ENCODE measurements at places on chromosomes 5 and 9.

- no peak for DNase-seq
Observed at GRCh38 chr9:71504636-71505035, 263.7 kb downstream of the CEMIP2 start.

GRCh38 chr9:31188496-31188895, 1195.9 kb upstream of the ACO1 start:
- DNase-seq: no peak

DNA sequence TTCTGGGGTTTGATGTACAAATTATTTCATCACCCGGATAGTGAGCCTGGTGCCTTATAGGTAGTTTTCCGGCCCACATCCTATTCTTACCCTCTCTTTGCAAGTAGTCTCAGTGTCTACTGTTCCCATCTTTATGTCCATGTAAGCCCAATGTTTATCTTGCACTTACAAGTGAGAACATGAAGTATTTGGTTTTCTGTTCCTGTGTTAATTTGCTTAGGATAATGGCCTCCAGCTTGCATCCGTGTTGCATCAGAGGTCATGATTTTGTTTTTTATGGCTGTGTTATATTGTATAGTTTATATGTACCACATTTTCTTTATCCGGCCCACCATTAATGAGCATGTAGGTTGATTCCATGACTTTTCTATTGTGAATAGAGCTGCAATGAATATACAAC, 136.5 kb downstream of the PRR16 start:
- DNase-seq: no peak

- DNase-seq: no peak
Observed at GRCh38 chr5:141486091-141486490, 1.3 kb downstream of the PCDHGC4 start.

DNA sequence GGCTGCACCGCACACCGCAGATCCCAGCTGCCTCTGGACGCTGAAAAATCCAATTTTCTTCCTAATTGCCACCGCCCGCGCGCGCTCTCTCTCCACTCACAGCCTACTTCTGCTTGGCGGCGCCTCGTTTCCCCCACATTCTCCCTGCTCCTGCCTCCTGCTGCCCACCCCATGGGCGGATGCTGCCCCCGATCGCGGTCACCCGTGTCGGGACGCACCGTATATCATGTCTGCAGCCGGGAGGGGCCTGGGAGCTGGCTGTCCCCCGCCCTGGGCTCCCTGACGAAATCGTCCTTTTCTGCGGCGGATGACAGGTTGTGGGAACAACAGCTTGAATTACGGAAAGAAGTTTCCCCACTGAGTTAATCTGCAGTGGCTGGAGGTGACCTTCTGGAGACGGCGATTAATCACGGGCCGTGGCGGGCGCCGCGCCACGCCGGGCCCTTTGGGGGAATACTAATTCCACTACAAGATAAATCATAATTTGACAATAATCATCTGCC, 36.3 kb upstream of the PSD2 start:
- no peak for DNase-seq

DNA sequence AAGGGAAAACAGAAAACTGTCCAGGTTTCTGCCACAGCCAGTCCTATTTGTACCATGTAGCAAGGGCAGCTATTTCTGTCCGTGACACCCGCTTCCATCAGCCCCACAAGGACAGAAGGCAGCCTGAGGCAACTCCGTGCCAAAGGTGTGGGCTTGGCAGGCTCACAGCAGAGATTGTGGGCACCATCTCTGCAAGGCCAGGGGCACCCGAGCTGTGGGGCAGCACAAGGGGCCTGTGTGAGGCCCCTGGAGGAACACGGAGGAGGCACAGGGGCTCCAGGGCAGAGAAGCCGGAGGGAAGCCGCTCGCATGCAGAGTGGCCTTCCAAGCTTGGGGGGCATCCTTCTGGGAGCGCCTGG, 43.5 kb downstream of the COL23A1 start:
- no peak for DNase-seq

GRCh38 chr9:37324691-37325490, 97.6 kb upstream of the GRHPR start:
- DNase-seq: no peak

DNA sequence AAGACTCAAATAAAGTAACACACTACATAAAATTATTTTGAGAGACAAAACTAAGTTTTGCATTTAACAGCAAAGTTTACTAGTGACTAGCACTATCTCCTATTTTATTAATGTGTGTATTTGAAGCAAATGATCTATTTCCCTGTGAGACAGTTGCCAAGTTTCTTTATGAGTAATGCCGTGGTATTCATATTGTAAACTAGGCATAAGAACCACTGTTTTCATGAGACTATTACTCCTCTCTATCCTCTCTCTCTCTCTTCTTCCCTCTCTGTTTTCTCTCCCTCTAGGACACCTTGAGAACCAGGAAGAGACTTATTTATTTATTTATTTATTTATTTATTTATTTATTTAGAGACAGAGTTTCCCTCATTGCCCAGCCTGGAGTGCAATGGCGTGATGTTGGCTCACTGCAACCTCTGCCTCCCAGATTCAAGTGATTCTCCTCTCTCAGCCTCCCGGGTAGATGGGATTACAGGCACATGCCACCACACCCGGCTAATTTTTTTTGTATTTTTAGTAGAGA, 61.1 kb downstream of the MLANA start:
- DNase-seq: no peak

Measured in stimulated activated CD4-positive, alpha-beta T cell treated with anti-CD3 and anti-CD28 coated beads, Interleukin-4, amount 100 ng/mL, for 48 hours (primary cell).